NCI-H2029 treated with DMSO at 0.1 percent for 48 hours (cell line): ENCODE measurements at places on chromosomes 1 and 21.

DNA sequence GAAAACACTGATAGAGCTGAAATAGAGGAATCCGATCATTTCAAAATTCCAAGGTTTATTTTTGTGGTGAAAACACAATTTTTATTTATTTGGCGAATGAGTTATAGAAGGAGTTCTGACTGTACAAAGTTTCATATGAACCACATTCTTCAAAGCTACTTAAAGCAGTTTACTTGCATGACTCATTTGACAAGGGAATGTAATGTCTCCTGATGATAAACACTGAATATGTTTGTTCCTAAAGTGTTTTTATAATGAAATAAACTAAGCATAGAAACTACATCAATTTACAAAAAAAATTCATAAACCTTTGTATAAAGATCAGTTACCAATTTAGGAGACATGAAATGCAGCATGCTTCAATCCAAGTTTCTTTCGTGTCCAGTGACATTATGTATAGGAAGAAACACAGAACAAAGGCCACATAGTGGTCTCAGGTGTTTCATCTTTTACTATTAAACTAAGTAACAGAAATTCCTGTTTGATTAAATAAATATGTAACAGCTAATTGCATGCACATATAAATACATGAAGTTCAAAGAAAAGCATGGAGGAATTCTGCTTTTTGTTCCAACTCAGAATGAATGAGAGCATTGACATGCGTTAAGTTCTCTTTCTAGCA lies 2.5 kb downstream of the PRKACB start:
- DNase-seq, result no peak

GRCh38 chr1:9892563-9893528 lies 17.2 kb downstream of the CTNNBIP1 start:
- DNase-seq, result no peak

GRCh38 chr1:98386675-98387440 lies 274.7 kb upstream of the SNX7 start:
- no peak for DNase-seq

DNA sequence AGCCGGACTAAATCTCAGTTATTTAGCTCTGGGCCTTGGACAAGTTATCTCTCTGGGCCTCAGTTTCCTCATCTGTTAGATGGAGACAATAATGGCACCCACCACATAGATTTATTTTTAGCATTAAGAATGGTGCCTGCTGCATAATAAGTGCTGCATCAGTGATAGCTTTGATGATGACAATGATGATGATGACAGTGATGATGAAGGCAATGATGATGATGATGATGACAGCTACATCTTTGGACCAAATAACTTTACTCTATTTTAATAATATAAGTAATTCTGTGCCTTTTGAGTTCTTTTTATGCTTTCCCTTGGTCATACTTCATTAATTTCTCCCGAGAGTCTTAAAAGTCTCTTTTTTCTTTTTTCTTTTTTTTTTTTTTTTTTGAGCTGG lies 143.4 kb downstream of the C1orf21 start:
- no peak for DNase-seq

DNA sequence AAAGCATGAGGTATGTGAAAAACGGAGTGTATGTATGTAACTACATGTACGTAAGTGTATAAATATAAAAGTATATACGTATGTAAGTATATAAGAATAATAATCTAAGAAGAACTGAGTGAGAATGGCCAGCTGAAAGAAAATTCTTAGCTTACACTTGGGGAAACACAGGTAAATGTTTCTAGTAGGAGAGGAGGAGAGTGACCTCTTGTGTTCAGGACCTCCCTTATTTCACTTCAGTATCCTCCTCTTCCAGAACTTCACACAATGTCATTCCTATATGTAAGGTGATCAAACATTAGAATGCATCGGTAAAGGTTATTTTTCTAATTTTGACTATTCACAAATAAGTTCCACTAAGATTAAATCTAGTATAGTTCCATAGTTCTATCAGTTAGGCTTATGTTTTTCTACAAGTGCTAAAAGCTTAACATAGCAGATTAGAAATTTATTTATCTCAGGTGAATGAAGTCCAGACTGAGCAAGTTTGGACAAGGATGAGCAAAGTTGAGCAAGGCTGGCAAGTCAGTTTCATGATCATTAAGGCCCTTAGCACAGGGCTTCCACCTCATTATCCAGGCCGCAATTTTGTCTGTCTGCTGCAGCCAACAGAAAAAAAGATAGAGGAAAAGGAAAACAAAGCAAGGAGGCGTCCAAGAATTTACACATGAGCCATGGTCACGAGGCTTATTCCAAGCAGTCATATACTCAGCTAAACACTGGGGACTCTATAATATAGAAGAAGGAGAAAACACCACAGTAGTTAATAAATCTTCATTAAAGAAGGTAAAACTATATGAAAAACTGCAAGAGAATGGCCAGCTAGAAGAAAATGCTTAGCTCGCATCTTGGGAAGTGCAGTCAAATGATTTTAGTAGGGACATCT lies 7.1 kb upstream of the MROH9 start:
- no peak for DNase-seq

DNA sequence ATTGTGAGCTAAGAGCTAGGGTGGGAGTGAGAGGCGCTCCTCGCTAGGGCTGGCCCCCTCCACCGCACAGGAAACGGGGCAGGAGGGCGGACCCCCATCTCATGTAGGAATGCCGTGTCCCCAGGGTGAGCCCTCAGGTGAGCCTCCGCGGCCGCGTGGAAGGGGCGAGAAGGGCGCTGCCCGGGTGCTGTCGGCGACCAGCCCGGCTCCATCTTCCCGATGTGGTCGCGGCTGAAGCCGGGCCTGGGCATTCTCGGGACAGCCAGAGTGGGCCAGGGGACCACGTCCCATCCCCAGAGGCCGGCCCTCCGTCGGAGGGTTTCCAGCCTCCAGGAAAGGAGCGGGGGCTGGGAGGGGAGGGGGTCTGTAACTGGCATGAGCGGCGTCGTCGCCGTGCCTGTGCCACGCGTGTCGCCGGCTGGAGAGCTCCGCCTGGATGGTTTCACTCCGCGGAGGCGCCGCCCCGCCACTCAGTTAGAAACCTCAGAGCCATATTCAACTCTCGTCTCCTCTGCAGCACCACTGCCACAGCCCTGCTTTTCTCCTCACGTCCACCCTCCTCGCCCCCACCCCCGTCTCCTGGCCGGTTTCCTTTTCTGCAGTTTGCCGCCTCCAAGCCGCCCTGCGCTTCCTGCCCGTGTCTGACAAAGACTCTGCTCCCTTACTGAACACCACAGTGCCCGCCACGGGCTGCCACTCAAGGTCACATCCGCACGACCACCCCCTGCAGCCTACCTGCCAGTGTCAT lies at the start of gene TMEM269:
TSS of gene TMEM269 (plus strand) at position 46 of the 748 bp plus-strand sequence. CDS start 4,903 bp downstream, outside the sequence.
- no peak for DNase-seq

- no peak for DNase-seq
Observed at GRCh38 chr1:247494767-247495166, 36.9 kb upstream of the OR2B11 start.

DNA sequence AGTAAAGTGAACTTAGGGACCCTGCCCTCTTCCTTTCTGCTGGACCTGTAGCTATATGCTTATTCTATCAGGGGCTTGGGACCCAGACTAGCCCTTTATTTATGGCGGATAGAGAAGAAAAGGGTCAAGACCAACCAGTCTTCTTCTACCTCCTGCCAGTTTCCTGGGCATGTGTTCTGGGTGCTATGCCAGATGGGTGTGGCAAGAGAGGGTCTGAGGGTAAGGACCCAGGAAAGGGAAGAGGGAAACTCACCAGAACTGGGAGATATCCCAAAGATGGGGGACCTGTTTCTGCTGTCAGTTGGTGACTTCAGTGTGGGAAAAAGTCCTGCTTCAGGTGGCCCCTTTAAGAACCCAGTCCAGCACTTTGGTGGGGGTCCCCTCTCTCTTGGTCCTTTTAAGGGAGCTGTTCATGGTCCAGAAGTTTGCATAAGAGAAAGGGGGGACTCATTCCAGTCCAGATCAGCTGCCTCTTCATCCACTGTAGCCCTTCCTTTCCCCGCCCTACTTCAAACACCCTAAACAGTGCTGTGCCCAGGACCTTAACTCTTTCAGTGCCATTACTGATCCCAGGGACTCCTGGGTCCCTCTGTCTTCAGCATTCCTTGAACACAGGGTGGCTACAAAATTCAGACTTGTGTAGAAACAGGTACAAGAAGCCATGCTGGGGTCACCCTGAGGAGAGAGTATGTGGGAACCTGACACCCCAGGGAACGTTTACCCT lies 18.4 kb downstream of the SSR2 start:
- DNase-seq, result no peak

DNA sequence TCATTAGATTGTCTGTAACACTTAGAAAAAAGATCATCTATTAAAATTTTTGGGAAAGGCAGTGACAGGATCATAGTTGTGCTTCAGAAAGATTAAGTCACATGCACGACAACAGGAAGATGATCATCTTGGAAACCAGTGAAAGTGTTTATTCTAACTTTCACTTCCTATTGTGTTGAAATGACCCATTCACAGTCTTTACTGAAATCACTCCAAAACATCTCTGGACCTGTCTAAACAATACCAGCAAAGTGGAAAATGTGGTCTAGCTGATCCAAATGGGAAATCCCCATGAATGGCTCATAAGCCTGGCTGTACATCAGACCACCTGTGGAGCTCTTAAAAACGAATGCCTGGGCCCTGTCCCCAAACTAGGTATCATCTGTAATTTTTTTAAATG lies 111.1 kb upstream of the ETV3 start:
- no peak for DNase-seq

GRCh38 chr1:204113896-204114295 lies 37.9 kb downstream of the ETNK2 start:
- DNase-seq, result no peak

GRCh38 chr1:34060901-34061415 lies 104.1 kb downstream of the CSMD2 start:
- DNase-seq, result no peak

- no peak for DNase-seq
Observed at GRCh38 chr1:196651637-196652215, at the start of gene CFH. TSS of gene CFH (plus strand) at chr1:196652043. CDS start at chr1:196652118, 75 bp downstream.

DNA sequence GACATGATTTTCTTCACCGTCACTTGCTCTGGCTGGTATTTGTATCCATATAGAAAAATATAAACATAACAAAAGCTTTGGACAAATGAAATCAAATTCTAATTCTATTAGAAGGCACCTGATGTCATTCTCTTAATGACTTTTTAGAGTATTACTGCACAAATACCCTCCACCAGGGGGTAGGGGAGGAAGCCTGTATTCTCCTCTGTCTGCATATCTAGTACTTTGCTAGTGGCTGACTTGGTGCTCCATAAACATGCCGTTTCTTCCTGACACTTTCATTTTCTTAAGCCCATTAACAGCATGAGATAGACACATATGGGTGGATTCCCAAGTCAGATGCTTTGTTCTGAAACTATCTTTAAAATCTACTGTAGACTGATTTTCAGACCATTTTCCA lies 20.6 kb upstream of the KCNJ15 start:
- no peak for DNase-seq

DNA sequence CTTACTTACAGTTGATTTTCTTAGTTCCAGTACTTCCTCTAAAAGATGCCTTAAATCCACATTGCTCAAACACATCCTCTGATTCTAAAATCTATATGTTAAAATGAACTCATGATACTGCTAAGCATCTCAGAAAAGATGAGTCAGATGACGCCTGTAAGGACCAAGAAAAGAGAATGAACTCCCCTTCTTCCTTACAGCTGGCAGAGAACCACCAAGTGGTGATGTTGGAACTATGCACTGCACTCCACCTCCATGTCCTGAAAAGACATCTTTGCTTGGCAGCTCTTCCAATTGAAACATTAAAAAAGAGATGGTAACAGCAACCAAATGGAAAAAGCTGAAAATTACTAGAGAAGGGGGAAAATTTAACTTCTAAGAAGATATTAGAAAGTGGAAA lies 648.8 kb downstream of the PTPRC start:
- no peak for DNase-seq

- DNase-seq, result no peak
Observed at GRCh38 chr1:96962216-96962615, 240.6 kb downstream of the PTBP2 start.

DNA sequence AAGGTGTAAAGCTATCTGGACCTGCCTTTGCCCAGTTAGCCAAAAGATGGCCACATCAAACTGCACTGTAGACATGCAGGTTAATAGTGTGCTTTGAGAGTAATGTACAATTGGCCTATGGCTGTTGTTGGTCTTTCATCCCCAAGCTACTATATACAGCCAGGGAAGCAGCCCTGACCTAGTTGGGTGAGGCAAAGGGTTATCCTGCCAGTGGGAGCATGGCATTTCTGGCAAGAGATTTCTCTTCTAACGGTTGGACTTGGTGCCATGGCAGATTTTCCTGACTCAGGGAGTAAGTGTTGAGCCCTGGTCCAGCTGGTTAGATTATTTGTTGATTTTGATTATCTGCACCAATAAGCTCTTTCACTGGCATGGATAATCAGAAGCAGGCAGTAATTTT lies 119.8 kb downstream of the SDCCAG8 start:
- no peak for DNase-seq

- no peak for DNase-seq
Observed at GRCh38 chr1:175750366-175751071, 7.1 kb upstream of the TNR start.

GRCh38 chr1:56849750-56850149 lies 4.8 kb upstream of the C8A start:
- no peak for DNase-seq

DNA sequence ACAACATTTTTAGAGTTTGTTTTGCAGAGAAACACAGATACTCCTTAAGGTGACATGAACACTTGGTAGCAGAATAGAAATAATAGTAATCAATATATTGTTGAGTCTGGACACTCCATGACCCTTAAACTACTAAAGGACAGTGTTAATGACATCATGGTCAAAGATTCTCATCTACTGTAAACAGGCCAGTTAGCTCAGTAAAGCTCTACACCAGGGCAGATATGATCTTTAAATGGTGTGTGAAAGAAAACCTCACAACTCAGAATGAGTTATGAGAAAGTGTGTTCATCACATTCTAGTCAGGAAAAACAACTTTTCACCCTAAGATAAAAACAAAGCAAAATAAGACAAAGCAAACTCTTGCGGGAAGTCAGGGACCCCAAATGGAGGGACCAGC lies 58.1 kb upstream of the ADAMTS5 start:
- DNase-seq, result no peak

GRCh38 chr1:64417803-64418202 lies 52.1 kb upstream of the CACHD1 start:
- no peak for DNase-seq

DNA sequence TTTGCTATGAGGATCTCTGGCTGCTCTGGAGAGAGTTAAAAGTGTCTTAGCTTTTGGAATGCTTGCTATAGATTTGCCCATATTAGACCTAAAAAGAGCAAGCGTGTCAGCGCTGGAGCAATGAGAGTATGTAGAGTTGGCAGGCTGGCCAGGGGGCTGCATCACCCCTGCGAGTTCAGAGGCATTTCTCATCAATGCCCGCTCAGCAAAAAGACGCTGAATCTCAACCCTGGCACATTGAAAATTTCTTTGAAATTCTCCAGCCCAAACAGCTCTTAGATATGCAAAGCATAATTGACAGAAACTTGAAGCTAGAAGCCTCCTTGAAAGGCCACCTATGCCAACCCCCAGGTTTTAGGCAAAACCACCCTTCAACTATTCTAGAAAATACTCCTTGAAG lies 135.5 kb upstream of the F3 start:
- no peak for DNase-seq

DNA sequence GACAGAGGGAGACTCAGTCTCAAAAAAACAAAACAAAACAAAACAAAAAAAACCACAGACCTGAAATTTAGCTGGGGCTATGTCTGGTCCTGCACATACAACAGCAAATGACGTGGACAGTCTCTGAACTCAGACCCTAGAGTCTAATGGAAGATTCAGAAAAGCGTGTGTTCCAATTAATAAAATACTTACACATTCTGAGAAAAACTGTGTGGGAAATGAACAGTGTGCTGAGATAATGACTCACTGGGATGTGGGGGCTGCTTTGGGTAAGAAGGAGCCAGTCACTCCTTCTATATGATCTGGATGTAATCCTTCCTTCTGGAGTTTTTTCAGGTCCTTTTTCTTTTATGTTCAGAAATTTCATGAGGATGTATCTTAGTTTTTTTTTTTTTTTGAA lies 29.4 kb downstream of the CLDN14 start:
- no peak for DNase-seq
